Activated naive CD8-positive, alpha-beta T cell treated with anti-CD3 and anti-CD28 coated beads for 36 hours (primary cell): ENCODE measurements at places on chromosomes 3 and 15.

- no peak for DNase-seq
- H3K27me3 ChIP-seq, result peaks cover 4% of the 10 kb centered on the region
- H3K4me3 ChIP-seq, result no peak overlapping the region
These were observed 51.8 kb downstream of the FMN1 start for GRCh38 chr15:33142708-33143107.

- no peak overlapping the region for H3K4me3 ChIP-seq
- no peaks in the 10 kb centered on the region for H3K36me3 ChIP-seq
- no peaks in the 10 kb centered on the region for H3K27me3 ChIP-seq
- peaks cover 34% of the 10 kb centered on the region for H3K4me1 ChIP-seq
- no peak overlapping the region for H3K27ac ChIP-seq
These were observed 7.1 kb downstream of the FBXL22 start for GRCh38 chr15:63604281-63604680.

DNA sequence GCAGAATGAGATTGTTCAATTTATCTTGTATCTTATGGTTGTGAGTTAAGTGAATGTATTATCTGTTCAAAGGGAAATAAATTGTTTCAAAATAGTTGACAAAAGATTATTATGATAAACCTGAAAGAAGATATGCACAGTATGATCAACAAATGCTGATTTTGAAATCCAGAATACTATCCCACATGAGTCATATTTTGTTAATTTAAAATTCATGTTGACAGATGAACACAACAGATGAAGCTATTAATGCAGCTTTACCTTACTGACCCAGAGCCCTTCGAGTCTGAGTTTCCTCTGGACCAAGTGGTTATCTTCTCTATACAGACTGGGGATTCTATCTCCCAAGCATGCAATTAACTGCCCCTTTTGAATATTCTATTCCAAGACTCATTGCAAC lies 482.8 kb downstream of the FGF12 start:
- H3K36me3 ChIP-seq, result no peaks in the 10 kb centered on the region
- no peak overlapping the region for H3K4me3 ChIP-seq
- DNase-seq, result no peak

GRCh38 chr3:57227930-57228751 lies 612 bp downstream of the APPL1 start:
- H3K36me3 ChIP-seq, result no peaks in the 10 kb centered on the region
- no peaks in the 10 kb centered on the region for H3K27me3 ChIP-seq
- peak overlapping the region; percentile 83 for H3K27ac ChIP-seq
- H3K4me3 ChIP-seq, result peak overlapping the region; percentile 87
- peak; percentile 50 for DNase-seq

DNA sequence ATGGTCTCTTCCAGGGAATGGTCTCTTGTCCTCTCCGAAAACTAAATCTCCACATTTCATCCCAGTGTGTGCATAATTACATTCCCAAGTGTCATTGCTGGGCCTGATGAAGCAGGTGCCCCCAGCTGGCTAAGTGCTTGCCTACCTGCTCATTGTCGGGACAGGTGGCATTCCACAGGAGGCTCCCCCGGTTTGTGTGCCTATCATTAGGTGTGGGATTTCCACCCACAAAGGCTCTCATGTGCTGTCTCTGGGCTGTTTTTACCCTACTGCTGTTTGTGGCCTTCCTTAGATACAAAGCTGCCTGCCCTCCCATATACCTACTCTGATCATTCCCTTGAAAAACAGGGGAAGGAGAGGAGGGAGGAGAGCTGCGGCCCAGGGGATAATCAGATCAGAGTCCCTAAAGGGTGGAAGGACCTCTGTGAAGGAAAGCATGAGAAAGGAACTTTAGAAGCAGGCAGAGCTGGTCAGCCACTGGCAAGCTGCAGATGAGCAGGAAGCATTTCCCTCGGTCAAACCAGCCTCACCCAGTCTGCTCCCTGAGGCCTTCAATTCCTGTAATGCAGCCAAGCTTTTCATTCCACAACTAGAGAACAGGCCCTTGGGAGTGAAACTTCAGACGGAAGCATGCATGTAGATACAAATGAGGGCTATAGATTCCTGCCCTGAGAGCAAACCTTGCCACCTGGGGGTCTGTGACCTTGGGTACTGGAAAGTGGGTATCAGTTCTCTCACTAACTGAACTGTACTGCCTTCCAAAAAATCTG lies 60.7 kb upstream of the HEG1 start:
- no peaks in the 10 kb centered on the region for H3K36me3 ChIP-seq
- H3K27ac ChIP-seq, result no peak overlapping the region
- H3K4me3 ChIP-seq, result no peak overlapping the region
- DNase-seq, result no peak
- H3K27me3 ChIP-seq, result no peaks in the 10 kb centered on the region

GRCh38 chr3:70383360-70383831 lies 71.0 kb upstream of the MDFIC2 start:
- no peak overlapping the region for H3K27ac ChIP-seq
- no peak for DNase-seq
- H3K36me3 ChIP-seq, result no peaks in the 10 kb centered on the region
- peaks cover 17% of the 10 kb centered on the region for H3K27me3 ChIP-seq
- H3K4me1 ChIP-seq, result peaks cover 2% of the 10 kb centered on the region
- no peak overlapping the region for H3K4me3 ChIP-seq

- H3K27me3 ChIP-seq, result no peaks in the 10 kb centered on the region
- H3K27ac ChIP-seq, result no peak overlapping the region
- H3K36me3 ChIP-seq, result peaks cover 56% of the 10 kb centered on the region
These were observed 47.6 kb downstream of the ANKRD28 start for GRCh38 chr3:15750143-15750542.

- H3K4me1 ChIP-seq, result peaks cover 5% of the 10 kb centered on the region
- H3K36me3 ChIP-seq, result no peaks in the 10 kb centered on the region
- peaks cover 13% of the 10 kb centered on the region for H3K27me3 ChIP-seq
- H3K27ac ChIP-seq, result no peak overlapping the region
These were observed 174.4 kb upstream of the THBS1 start for GRCh38 chr15:39406485-39406884.

DNA sequence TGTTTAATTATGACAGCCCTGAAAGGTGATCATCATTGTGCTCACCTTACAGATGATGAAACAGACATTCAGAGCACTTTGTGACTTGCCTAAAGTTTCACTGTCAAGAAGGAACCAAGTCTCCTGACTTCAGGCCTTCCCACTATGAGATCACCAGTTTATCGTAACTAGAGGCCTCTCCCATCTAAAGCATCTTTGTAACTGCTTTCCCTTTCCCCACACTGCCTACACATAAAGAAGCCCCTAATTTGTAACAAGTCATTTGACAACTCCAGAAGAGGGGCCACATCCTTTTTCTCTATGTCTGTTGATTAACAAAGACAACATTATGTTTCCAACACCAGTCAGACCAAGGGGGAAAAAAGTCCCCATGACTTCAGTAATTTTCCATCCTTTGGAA lies 1.1 kb downstream of the KLHL6 start:
- peak overlapping the region; percentile 99 for H3K27ac ChIP-seq
- H3K4me1 ChIP-seq, result peaks cover 44% of the 10 kb centered on the region
- no peaks in the 10 kb centered on the region for H3K27me3 ChIP-seq
- H3K36me3 ChIP-seq, result peaks cover 34% of the 10 kb centered on the region
- DNase-seq, result peak; percentile 24

GRCh38 chr3:7489417-7489816 lies 628.5 kb downstream of the GRM7 start:
- H3K4me1 ChIP-seq, result no peaks in the 10 kb centered on the region
- H3K36me3 ChIP-seq, result no peaks in the 10 kb centered on the region
- no peak for DNase-seq
- H3K27ac ChIP-seq, result no peak overlapping the region
- H3K27me3 ChIP-seq, result no peaks in the 10 kb centered on the region
- H3K4me3 ChIP-seq, result no peak overlapping the region

DNA sequence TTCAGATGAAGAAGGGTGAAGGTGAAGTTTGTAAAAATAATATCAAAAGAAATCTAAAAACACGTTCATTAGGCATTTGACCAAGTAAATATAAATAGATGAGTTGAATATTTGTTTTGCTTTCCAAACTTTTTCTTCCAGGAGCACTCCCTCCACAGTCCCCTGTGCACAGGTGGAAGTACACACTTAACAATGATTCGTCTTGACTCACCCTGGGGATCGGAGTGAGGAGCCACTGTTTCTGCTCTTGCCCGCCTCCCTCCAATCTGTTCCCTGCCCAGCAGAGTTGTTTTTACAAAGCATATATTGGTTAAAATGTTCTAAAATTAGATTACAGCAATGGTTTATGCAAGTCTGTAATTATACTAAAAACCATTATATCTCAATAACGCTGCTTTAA lies 175.1 kb downstream of the PTPRG start:
- no peak overlapping the region for H3K27ac ChIP-seq
- H3K36me3 ChIP-seq, result no peaks in the 10 kb centered on the region
- no peak for DNase-seq
- peaks cover 4% of the 10 kb centered on the region for H3K27me3 ChIP-seq

GRCh38 chr3:42936157-42936981 lies 30.4 kb downstream of the ZNF662 start:
- peaks cover 13% of the 10 kb centered on the region for H3K4me1 ChIP-seq
- H3K36me3 ChIP-seq, result no peaks in the 10 kb centered on the region
- no peak for DNase-seq

DNA sequence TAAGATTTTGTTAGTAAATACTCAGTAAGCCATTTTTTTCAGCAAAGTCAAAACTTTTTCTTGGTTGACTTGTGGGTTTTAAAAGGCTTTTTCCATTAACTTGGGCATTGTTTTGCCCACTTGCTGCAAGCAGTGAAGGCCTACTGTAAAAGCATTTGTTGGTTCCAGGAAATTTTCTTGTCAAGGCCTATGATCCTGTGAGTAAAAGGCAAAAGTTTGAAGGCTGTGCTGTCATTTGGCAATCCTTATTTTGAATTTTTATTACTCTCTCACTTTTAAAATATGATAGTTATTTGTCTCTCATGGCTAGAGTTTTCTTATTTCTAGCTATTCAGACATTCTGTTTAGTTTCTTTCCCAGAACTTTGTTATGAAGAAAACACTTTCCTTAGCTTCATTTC lies 13.0 kb downstream of the P2RY12 start:
- no peaks in the 10 kb centered on the region for H3K36me3 ChIP-seq
- H3K27ac ChIP-seq, result no peak overlapping the region
- DNase-seq, result no peak
- no peaks in the 10 kb centered on the region for H3K4me1 ChIP-seq
- no peak overlapping the region for H3K4me3 ChIP-seq
- H3K27me3 ChIP-seq, result no peaks in the 10 kb centered on the region

DNA sequence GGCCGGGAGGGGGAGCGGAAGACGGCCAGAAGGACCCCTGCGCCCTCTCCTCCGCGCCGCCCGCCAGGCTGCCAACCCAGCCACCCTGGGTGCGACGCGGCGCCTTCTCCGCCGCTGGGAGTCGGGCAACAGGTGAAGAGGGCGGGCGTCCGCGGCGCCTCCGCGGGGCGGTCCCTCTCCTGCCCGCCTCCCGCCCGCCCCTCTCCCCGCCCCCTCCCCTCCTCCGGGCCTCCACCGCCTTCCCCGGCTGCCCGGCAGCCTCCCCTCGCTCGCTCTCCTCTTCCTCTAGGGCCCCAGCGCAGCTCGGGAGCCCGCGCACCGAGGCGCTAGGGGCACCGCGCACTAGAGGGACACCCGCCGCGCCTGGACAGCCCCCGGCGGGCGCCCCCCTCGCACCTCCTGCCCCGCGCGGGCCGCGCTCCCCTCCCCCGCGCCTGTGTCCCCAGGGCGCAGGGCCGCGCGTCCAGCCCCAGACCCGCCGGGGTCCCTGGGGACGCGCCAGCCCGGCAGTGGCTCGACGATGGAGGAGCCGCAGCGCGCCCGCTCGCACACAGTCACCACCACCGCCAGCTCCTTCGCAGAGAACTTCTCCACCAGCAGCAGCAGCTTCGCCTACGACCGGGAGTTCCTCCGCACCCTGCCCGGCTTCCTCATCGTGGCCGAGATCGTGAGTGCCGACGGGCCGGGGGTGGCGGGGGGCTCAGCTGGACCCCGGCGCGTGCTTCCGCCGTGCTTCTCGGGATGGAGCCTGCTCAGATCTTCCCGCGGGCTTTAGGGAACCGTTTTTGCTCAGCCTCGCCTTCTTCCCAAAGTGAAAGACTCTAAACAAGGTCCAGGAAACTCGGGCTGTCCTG lies at the start of gene CMTM8:
CMTM8 (plus strand) TSS at position 228 of the 854 bp plus-strand sequence; CDS start at position 521, 293 bp downstream.
- H3K27me3 ChIP-seq, result peaks cover 20% of the 10 kb centered on the region
- H3K27ac ChIP-seq, result no peak within 1 kb of the TSS
- peak within 1 kb of the TSS; percentile 81 for H3K4me3 ChIP-seq
- peaks cover 4% of the 10 kb centered on the region for H3K36me3 ChIP-seq
- DNase-seq, result peak; percentile 71

DNA sequence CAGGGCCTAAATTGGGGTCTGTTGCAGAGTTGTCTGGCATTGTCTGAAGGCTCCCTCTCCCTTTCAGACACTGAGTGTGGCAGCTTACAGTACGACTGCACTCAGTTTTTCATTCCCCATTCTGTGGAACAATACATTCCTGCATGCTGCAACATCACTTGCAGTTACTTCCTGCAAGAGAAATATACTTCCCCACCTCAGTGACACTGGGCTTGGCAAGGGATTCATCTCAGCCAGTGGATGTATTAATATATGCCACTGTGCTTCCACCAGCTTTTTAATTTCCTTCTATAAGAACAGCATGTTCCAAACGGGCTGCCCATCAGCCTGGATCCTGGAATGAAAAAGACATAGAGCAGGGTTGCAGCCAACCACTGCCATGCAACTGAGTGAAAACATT lies 23.1 kb downstream of the B3GALNT1 start:
- peaks cover 13% of the 10 kb centered on the region for H3K36me3 ChIP-seq

GRCh38 chr3:31880482-31881078 lies 100.5 kb downstream of the OSBPL10 start:
- peaks cover 4% of the 10 kb centered on the region for H3K4me1 ChIP-seq
- H3K27ac ChIP-seq, result no peak overlapping the region
- no peaks in the 10 kb centered on the region for H3K36me3 ChIP-seq
- no peak for DNase-seq
- no peaks in the 10 kb centered on the region for H3K27me3 ChIP-seq
- H3K4me3 ChIP-seq, result no peak overlapping the region

DNA sequence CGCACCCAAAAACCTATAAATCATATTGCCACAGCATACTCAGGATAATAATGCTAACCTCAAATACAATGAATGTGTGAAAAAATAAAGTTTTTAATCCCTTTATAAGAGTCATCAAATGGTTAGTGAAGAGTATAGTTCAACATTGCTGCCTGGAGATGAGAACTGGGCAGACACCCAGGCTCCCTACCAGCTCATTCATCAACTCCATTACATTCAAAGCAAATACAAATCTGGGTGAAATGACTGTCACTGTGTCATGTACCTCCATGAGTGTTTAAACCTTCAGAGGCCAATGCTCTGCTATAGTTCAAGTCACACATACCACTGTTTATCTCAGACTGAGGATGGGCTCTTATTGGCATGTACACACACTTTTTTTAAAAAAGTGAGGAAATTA lies 167.2 kb upstream of the KCNMB2 start:
- DNase-seq, result no peak
- H3K4me3 ChIP-seq, result no peak overlapping the region
- H3K36me3 ChIP-seq, result no peaks in the 10 kb centered on the region
- H3K27me3 ChIP-seq, result peaks cover 21% of the 10 kb centered on the region

DNA sequence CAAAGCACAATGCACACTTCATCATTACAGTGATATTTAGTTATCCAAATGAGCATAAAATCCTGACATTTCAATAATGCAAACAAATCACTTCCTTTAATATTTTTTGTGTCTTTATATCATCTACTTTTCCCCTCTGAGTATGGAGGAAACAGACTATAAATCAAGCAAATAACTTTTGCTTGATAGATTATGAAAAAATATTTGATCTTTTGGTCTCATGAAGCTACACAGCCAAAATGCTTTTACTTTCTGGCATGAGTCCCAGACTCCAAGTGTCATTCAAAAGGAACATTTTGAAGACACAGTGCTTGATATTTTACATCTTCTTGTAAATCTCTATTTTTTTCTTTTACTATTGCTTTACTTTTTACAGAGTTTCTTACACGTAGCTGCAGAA lies 215.3 kb upstream of the ROBO1 start:
- no peaks in the 10 kb centered on the region for H3K4me1 ChIP-seq
- H3K4me3 ChIP-seq, result no peak overlapping the region
- H3K27ac ChIP-seq, result no peak overlapping the region
- no peak for DNase-seq
